ENCODE measurements at places on chromosomes 11 and 22.

- no peak for DNase-seq
Measured at GRCh38 chr11:130092661-130093060, 23.0 kb downstream of the APLP2 start.

GRCh38 chr22:17368554-17369438 is 464 bp upstream of the CECR2 start:
- DNase-seq, result no peak

DNA sequence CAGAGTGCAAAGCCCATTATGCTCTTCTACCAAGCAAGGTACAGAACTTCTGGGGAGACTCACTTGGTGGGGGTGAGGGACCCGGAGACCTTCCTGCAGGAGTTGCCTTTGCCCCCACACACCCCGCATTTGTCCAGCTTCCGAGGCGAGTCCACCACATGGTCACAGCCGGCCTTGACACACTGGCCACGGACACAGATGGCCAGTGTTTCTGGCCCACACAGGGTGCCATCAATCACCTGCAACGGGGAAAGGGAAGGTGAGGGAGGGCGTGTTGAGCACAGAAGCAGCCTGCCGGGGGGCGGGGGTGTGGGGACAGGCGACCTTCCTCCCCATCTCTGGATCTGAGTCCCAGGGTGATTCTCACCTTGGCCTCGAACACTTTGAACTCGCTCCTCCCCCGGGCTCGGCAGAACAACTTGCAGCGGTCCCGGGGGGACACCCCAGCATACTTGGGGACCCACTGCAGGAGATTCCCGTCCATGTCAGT is 20.0 kb downstream of the ADAMTS8 start:
- no peak for DNase-seq

GRCh38 chr22:44309137-44309536 is 3.6 kb downstream of the SHISAL1 start:
- DNase-seq, result no peak

DNA sequence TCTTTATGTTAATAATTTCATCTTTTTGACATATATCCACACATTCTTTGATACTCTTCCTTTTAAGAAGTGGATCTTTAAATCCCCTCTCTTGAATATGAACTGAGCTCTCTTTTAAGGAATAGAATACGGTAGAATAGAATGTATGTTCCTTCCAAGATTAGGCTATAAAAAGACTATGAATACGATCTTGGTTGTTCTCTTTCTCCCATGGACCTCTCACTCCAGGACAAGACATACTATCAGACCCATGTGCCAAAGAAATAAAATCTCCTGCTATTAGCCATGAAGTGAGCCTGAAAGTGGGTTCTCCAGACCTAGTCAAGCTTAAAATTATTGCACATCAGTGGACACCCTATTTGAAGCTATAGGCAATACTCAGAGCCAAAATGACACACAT is 392.2 kb upstream of the ANO3 start:
- DNase-seq, result no peak

- DNase-seq, result no peak
Measured at GRCh38 chr22:40396882-40397281, 26.5 kb downstream of the SGSM3 start.

- DNase-seq, result no peak
Measured at GRCh38 chr11:118401880-118402590, 629 bp downstream of the ATP5MG start.

GRCh38 chr11:30936491-30936890 is 350.3 kb upstream of the MPPED2 start:
- DNase-seq, result no peak

DNA sequence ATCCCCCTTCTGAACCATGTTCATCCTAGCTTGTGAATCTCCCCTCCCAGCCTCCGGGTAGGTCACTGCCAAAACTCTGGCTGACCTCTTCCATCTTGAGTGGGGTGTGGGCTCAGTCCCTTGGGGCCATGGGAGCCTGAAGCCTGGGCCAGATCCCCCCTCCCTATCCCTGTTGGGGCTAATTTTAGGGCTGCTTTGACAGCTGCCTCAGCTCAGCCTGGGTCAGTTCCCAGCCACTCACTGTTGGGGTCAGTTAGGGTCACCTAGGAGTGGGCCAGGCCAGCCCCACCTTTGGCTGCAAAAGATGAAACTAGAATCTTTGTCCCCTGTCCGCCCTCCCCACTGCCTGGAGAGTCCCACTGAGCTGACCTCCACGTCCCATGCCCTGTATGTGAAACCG is 29.8 kb upstream of the P2RY2 start:
- no peak for DNase-seq

DNA sequence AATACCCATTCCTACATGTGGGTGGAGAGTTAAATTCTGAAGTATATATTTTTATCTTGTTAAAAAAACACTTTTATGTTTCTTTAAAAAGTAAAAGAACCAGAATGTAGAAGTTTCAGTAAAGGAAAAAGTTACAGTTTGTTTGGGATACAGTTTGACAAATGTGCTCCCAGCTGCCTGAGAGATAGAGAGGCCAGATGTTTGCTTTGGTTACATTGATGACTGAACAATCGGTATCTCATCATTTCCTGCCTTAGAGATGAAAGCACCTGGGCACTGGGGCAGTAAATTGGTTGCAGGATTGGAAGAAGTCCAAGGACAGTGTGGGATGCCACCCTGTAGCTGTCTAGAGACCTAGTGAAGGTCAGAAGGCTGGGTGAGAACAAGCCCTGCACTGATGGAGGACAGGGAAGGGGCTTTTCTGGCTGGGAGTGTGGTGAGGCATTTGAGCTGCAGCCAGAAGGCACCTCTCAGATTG is 16.6 kb downstream of the MED15 start:
- DNase-seq, result no peak

Measured in central memory CD8-positive, alpha-beta T cell (primary cell).